ENCODE measurements at places on chromosomes 16 and 17.

- no peak for DNase-seq
These were observed 4.6 kb downstream of the PDF start for GRCh38 chr16:69325784-69326171.

GRCh38 chr16:50688867-50689266 lies 4.5 kb upstream of the NOD2 start:
- no peak for DNase-seq

GRCh38 chr17:36493956-36494355 lies 7.5 kb downstream of the ZNHIT3 start:
- DNase-seq, result no peak

DNA sequence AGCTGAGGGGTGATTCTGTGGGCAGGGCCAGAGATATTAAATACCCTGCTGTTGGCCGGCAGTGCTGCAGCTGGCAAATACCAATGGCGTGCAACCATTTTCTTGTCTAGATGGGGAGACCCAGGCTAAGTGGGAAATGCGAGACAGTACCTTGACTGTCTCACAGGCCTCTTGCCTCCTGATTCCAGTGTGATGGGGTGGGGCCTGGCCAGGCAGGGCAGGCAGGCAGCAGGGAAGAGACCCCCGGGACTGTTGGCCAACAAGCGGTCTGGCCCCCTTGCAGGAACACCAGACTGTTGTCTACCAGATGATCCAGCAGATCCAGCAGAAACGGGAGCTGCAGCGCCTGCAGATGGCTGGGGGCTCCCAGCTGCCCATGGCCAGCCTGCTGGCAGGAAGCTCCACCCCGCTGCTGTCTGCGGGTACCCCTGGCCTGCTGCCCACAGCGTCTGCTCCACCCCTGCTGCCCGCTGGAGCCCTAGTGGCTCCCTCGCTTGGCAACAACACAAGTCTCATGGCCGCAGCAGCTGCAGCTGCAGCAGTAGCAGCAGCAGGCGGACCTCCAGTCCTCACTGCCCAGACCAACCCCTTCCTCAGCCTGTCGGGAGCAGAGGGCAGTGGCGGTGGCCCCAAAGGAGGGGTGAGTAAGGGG lies 5.7 kb upstream of the CISD3 start:
- DNase-seq, result no peak

GRCh38 chr16:67486805-67487204 lies 3.5 kb upstream of the AGRP start:
- no peak for DNase-seq

DNA sequence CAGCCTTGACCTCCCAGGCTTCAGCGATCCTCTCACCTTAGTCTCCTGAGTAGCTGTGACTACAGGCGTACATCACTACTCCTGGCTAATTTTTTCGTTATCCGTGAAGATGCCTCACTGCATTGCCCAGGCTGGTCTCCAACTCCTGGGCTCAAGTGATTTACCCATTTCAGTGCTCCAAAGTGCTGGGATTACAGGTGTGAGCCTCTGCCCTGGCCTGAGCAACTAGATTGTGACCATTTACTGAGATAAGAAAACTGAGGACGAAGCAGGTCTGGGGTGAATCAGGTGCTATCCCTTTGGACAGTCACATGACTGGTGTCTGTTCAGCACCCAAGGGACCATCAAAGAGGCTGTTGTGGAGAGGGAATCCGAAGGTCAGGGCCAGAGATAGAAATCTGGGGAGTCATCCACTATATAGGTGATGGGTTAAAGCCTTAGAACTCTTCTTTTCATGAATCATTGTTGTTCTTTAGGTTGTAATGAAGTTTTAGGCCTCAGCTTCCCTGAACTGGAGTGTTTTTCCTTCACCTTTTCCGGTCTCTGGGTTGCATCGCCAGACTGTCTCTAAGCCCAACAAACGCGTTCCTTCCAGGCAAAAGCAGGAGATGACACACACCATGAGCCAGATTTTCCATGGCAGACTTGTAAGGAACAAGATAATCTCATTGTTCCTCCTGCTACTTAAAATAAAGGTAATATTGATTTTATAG lies 62.5 kb downstream of the FTO start:
- no peak for DNase-seq

- DNase-seq, result no peak
These were observed 123.0 kb upstream of the GNAO1 start for GRCh38 chr16:56068314-56068713.

DNA sequence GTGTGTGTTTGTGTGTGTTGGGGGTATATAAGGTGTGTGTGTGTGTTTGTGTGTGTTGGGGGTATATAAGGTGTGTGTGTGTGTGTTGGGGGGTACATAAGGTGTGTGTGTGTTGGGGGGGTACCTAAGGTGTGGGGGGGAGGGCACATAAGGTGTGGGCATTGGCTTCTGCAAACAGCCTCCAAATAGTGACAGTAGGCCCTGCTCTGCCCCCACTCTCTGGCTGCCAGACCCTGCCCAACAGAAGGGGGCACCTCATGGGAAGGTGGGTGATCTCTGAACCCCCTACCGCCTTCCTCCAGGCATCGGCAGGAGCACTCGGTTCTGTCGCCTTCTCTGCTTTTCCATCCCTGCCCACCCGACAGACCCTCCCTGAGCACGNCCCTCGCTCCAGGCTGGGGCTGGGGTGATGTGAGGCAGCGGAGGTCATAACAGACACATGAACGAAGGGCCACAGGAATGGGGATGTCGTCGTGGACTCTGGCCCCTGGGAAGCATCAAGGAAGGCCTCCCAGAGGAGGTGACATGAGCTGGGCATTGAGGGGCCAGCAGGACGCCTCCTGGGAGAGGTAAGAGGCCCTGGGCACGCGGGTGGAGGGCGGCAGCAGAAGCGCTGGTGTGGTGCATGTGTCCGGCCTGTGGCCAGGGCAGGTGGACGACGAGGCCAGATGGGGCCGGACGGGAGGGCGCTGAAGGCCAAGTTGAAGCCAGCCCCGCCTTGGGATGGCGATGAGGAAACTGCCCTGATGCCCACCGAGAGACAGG lies 136.6 kb upstream of the RPH3AL start:
- no peak for DNase-seq

- no peak for DNase-seq
These were observed 51.2 kb downstream of the SOX9 start for GRCh38 chr17:72171703-72172667.

DNA sequence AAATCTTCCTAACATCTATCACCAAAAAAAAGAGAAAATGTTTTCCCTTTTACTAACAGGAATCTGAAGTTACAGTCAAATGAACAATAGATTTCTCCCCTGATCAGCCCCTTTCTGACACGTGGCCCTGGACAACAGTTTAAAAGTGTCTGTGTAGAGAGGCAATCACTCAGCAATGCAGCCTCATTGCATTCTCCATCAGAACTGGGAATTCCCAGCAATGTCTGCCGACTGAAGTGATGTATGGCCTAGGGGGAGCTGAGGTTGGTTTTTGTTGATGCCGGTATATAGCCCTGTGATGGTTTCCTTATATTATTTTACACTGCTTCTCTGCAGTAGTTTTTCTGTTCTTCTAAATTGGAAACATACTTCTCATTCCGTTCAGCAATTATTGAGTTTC lies 904.3 kb upstream of the CDH8 start:
- no peak for DNase-seq

DNA sequence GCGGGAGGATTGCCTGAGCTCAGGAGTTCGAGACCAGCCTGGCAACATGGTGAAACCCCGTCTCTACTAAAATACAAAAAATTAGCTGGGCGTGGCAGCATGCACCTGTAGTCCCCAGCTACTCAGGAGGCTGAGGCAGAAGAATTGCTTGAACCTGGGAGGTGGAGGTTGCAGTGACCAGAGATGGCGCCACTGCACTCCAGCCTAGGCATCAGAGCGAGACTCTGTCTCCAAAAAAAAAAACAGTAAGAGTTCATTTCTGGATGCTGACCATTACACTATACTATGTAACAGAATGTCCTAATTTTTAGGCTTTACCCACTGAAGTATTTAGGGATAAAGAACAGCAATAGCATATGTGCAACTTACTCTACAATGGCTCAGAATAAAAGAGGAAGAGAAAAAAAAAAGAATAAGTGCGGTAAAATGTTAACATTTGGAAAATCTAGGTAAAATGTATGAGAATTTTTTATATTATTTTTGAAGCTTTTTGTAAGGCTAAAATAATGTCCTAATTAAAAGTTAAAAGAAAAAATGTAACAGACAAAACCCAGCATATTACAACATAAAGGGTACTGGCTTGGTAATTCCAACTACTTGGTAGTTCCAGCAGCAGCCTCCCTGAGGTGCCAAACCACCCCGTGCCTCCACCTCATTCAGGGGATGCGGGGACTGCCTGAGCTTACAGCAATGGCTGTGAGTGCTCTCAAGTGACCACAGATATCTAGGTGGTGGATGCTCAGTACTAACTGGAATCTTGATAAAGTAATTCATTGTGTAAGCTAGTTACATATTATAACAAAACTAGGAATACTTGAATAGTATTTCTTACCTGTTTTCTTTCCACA lies 10.9 kb downstream of the COPS3 start:
- DNase-seq, result no peak

- no peak for DNase-seq
These were observed 32.4 kb upstream of the METTL9 start for GRCh38 chr16:21566891-21567414.

DNA sequence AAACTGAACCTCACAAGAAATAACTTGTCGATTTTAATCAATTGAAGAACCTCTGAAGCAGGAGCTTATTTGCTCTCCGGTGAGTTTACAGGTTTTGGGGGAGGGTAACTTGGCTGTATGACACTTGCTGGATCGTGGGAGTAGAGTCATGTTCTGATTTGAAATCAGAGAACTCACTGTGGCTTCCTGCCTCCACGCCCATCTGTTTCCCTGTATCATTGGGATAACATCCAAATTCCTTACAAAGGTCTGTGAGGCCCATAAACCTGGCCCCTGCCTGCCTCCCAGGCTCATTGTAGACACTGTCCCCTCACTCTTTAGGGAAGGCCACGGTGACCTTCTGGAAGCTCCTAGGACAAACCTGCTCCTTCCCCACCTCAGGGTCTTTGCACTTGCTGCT lies 48.3 kb downstream of the C17orf67 start:
- DNase-seq, result no peak

DNA sequence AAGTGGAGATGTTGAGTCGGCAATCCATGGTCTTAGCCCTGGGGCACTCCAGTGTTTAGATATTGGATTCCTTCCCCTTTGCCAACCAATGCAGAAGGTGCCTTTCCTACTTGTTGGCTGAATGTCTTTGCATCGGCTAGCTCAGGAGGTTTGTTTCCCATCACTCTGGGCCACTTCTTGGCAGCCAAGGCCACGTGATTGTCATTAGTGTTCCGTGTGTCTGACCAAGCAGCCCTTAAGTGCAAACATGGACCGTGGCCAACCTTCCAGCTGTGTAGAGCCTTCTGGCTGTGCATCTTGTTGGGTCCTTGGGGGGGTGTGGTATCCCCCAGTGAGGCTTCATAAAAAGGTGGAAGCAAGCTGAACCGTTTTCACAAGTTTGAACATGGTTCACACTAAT lies 66.0 kb downstream of the GNAO1 start:
- no peak for DNase-seq

DNA sequence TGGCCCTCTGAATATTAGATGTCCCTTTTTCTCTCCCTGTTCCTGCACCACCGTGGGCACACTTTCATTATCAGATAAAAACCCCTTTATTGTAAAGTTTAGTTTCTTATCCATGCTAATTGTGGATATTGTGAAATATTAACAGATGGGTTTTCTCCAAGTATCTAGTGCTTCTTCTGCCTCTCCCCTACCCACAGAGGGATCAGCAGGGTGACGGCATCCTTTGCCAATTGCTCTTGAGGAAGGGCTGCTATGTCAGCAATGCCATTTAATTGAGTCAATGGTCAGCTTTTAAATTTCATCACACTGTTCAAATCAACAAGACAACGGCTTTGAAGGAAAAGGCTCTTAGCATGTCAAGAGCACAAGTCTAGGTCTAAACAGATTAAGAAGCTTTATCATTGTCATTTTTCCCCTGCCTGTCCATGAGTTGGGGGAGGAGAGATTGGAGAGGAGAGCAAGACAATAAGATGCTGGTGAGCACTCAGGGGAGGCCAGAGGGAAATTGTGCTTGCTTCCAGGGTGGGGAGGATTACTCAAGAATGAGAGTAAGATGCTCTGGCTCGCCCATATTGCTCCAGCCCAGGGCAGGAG lies 443.0 kb upstream of the CCL2 start:
- no peak for DNase-seq

DNA sequence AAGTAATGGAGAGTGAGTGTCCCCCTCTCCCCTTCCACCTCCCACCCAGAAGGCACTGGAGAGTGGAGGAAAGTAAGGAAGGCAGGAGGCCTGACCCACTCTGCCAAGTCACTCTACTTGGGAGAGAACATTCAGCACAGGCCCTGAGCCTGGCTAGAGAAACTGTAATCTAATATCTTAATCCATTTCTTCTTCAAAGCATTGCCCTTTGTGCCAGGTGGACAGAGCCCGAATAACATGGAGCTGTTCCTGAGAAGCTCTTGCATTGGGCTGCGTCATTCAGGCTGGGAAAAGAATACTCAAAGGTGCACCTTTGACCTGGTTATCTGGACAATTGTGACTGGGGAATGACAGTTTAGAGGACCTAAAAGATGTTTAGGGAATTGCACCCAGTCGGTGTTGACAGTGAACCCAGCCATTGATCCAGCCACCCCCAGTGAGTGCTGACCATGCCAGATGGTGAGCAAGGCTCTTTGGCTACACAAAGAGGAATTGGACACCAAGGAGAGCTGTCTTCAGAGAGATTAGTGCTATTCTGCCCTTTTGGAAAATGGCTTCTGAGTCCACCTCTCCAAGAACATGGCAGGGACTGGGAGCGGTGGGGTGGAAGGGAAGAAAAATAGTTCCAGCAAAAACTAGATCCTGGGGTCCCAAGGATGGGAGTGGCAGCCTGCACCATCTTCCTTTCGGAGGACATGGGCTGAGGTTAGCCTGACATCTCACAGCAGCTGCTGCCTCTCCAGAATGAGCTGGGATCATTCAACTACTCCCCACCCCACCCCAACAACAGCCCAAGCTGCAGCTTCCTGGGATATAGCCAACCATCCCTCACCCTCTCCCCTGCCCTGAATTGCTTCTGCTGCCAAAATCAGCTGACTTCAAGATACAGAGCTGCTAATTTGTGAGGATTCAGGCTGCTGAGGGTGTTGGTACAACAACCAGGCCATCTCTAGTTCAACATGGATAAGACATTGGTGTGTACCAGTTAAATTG lies 11.6 kb upstream of the NOG start:
- DNase-seq, result no peak

- DNase-seq, result no peak
These were observed 49.1 kb upstream of the SLC25A19 start for GRCh38 chr17:75338335-75338734.

GRCh38 chr17:12865769-12866168 lies 76.5 kb downstream of the ARHGAP44 start:
- no peak for DNase-seq

DNA sequence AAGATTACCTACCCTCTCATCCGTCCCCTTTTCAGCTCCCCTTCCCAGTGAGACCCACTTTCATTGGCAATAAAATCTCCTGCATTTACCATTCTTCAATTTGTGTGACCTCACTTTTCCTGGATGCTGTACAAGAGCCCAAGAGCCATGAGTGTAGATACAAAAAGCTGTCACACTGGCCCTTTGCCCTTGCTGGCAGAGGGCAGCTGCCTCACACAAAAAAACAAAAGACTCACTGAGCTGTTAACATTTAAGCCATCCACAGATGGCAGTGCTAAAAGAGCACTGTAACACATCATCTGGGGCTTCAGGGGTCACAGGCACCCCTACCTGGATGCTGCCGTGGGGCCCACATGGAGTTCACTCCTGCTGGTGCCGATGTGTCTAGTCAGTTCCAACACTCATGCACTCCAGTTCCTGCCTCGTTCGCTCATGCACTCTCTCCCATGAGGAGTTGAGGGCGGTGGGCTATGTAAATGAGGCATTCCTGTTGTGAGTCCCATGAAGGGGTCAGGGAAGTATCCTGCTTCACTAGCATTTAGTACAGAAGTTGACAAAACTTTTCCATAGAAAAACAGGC lies 123.1 kb downstream of the CA10 start:
- no peak for DNase-seq

- DNase-seq, result no peak
These were observed 178.3 kb upstream of the CA10 start for GRCh38 chr17:52336796-52337195.
